Dermis blood vessel endothelial cell (primary cell): ENCODE measurements at places on chromosomes 12 and 14.
A peak's percentile ranks its signal among the peaks of the same experiment; 100 is the strongest.

- DNase-seq, result no peak
These were observed 92.4 kb downstream of the SPTSSA start for GRCh38 chr14:34369648-34370030.

DNA sequence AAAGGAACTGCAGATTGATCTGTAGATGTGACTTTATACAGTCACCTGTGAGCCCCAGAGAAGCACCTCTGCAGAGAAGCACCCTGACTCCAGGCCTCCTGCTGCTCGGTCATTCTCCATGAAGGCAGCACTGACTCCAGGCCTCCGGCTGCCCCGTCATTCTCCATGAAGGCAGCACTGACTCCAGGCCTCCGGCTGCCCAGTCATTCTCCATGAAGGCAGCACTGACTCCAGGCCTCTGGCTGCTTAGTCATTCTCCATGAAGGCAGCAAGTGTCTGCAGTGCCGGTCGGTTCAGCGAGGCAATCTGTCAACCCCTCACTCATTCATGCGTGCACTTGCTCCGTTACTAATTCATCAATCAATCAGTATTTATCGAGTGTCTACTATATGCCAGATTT, 160.3 kb downstream of the PIWIL1 start:
- DNase-seq, result no peak

DNA sequence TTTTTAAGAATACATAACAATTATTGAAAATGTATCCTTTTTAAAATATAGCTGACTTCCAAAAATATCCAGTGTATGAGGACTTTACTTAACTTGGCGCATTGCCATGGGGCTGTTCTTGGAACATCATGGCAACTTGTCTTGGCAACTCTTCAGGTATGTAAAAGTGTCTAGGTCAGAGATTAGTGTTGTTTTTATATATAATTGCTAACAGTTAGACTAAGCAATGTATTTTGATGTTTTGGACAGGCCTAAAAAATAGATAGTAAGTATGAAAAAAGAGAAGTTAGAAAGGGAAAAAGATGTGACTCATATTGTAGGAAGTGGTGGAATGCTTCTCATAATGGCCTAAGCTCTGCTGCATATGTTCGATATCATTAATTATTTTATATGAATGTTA, 70.9 kb downstream of the MON2 start:
- peak; percentile 71 for DNase-seq

GRCh38 chr12:49322367-49322707, 718 bp upstream of the TROAP start:
- DNase-seq, result no peak

DNA sequence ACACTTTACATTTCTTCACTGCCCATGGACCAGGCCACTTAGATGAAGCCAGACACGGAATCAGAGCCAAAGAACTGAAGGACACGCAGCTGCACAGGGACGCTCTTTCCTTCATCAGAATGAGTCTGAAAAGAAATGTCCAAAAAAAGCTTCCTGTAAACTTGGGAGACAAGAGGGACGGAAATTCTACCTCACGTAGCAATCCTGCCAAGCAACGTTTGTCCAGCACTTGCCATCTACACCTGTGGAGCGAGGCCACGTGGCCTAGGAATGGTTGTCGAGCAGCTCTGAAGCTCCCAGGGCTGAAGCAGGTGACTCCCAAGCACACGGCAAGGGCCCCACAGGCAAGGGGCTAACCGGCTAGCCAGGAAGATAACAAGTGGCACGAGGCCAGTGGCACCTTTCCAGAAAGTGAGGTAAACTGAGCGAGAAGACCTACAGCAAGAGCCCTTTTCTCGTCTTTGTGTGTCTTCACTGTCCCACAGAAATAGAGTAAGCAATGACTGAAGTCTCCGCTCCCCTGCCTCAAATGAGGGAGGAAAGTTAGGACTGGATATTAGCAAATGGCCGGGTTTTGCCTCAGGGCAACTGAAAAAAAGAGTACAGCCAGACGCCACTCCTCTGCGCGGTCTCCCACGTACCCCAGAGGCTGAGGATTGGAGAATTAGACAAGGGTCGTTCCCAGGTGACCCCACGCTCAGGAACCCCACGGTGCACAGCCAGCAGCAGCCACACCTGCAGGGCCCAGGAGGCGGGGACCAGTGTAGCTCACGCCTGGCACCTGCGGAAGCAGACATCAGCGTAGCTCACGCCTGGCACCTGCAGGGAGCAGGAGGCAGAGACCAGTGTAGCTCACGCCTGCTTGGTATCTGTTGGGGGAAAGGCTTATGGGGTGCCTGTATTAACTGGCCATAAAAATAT, 7.7 kb downstream of the ZNF605 start:
- DNase-seq, result no peak

DNA sequence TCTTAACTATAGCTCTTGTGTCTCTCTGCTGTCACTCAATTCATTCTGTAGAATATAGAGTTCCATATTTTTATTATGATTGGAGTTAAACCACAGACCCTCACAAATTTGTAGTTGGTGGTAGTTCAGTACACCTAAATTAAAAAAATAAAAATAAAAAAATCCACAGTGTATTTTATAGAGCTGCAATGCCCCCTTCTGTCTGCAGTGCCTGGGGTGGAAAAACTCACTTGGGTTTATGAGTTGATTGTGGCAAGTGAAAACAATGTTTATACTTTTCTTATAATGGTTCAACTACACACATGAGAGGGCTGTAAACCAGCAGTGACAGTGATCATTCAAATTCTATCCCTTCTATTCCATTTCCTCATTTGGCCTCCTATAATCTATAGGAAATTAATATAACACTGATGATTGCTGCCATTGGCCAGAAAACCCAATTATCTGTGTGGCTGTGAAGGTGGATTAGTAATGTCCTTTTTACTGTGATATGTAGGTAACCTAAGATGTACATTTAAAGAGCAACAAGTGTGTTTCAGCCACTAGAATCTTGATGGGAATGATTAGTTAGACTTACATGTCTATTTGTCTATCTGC, 166.9 kb upstream of the LRIG3 start:
- DNase-seq, result peak; percentile 58
